Aorta (tissue), 5 donors: ENCODE measurements at places on chromosomes 7 and 10.

DNA sequence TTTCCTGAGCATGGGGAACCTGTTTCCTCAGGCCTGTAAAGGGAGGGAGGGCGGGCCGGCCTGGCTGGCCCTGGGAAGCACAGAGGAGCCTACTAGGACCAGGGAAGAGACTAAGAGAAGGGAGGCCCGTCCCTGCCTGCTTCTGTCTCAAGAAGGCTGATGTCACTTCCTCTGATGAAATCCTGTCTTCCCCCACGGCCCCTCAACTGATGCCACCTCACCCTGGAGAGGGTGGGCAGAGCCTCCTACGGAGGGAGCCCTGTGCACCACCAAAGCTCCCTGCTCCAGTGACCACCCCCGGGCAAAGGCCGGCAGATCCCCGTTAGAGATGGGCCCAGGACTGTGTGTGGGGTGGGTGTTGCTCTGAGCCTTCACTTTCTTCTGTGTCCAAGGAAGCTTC is 1.0 kb upstream of the PILRA start:
- no peaks in the 10 kb centered on the region for H3K4me1 ChIP-seq
- no peaks in the 10 kb centered on the region for H3K36me3 ChIP-seq

- peaks cover 14% of the 10 kb centered on the region for H3K36me3 ChIP-seq
- no peak for DNase-seq
- no peak overlapping the region for H3K27ac ChIP-seq
- no peaks in the 10 kb centered on the region for H3K4me1 ChIP-seq
- no peak overlapping the region for H3K4me3 ChIP-seq
- no peaks in the 10 kb centered on the region for H3K27me3 ChIP-seq
Measured at GRCh38 chr10:75020168-75020567, 91.3 kb upstream of the SAMD8 start.

- no peak overlapping the region for H3K4me3 ChIP-seq
- no peaks in the 10 kb centered on the region for H3K27me3 ChIP-seq
- no peak overlapping the region for H3K27ac ChIP-seq
- no peaks in the 10 kb centered on the region for H3K4me1 ChIP-seq
Measured at GRCh38 chr10:14184841-14185315, 145.8 kb downstream of the FRMD4A start.

- H3K4me3 ChIP-seq: no peak overlapping the region
- no peak overlapping the region for H3K27ac ChIP-seq
- no peaks in the 10 kb centered on the region for H3K27me3 ChIP-seq
- DNase-seq: no peak
- H3K36me3 ChIP-seq: no peaks in the 10 kb centered on the region
Measured at GRCh38 chr7:80932536-80932935, 13.7 kb upstream of the SEMA3C start.

- no peaks in the 10 kb centered on the region for H3K36me3 ChIP-seq
- no peaks in the 10 kb centered on the region for H3K27me3 ChIP-seq
- no peak overlapping the region for H3K27ac ChIP-seq
- DNase-seq: no peak
Measured at GRCh38 chr7:81155654-81156373, 237.0 kb upstream of the SEMA3C start.

GRCh38 chr10:86068231-86069054 is 298.2 kb downstream of the GRID1 start:
- no peak for DNase-seq
- no peaks in the 10 kb centered on the region for H3K27me3 ChIP-seq
- no peaks in the 10 kb centered on the region for H3K4me1 ChIP-seq
- no peaks in the 10 kb centered on the region for H3K36me3 ChIP-seq

- peaks cover 3% of the 10 kb centered on the region for H3K36me3 ChIP-seq
- no peaks in the 10 kb centered on the region for H3K4me1 ChIP-seq
- H3K27ac ChIP-seq: no peak overlapping the region
- no peaks in the 10 kb centered on the region for H3K27me3 ChIP-seq
- H3K4me3 ChIP-seq: no peak overlapping the region
Measured at GRCh38 chr10:86497621-86498020, 24.0 kb downstream of the WAPL start.

GRCh38 chr7:43379210-43379609 is 203.7 kb upstream of the STK17A start:
- no peaks in the 10 kb centered on the region for H3K4me1 ChIP-seq
- no peak for DNase-seq
- no peaks in the 10 kb centered on the region for H3K36me3 ChIP-seq
- no peak overlapping the region for H3K4me3 ChIP-seq
- no peak overlapping the region for H3K27ac ChIP-seq

DNA sequence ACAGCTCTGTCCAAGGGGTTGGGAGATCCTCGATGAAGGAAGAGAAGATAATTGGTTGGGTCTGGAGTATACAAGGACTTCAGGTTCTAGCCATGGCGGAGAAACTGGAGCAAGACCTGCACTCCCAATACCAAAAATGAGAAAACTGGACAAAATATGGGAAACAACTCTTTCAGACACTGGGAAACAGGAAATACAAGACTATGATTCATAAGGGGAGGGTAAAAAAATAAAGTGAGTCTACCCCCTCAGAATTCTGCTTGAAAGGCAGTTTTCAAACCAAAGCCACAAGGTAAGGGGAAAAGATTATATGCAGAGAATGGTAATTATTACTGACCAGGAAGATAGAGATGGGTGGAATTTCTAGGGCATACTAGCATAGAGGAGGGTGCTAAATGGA is 10.2 kb upstream of the SEC61G start:
- H3K4me1 ChIP-seq: no peaks in the 10 kb centered on the region
- H3K27me3 ChIP-seq: no peaks in the 10 kb centered on the region
- DNase-seq: no peak
- H3K27ac ChIP-seq: no peak overlapping the region

DNA sequence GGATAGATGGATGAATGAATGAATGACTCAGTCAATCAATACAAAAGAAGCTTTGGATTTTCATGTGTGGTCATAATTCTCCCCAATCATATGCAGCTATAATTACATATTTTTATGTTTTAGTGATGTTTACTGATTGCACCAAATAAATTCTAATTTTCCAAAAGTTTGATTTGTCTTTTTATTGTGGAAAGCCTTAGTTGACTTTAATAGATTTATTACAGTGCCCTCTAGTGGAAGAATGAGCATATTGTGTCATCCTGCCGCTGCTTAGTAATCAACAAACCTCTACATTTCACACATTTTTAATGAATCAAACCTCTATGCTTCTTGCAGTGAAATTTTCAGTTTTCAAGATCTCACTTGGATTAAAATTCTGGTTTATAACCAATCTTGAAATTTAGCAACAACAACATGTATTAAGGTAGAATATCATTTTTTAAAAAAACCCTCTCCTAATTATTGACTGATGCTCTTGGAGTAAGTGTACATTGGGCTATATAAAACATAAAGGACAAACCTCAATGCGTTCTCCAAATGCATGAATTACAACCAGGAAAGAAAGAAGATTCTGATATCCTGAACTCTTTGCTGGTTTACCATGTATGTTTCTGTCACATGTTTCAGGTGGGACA is 55.6 kb upstream of the PNLIP start:
- H3K36me3 ChIP-seq: no peaks in the 10 kb centered on the region
- H3K27ac ChIP-seq: no peak overlapping the region
- no peaks in the 10 kb centered on the region for H3K27me3 ChIP-seq
- DNase-seq: no peak
- no peak overlapping the region for H3K4me3 ChIP-seq
- H3K4me1 ChIP-seq: no peaks in the 10 kb centered on the region

DNA sequence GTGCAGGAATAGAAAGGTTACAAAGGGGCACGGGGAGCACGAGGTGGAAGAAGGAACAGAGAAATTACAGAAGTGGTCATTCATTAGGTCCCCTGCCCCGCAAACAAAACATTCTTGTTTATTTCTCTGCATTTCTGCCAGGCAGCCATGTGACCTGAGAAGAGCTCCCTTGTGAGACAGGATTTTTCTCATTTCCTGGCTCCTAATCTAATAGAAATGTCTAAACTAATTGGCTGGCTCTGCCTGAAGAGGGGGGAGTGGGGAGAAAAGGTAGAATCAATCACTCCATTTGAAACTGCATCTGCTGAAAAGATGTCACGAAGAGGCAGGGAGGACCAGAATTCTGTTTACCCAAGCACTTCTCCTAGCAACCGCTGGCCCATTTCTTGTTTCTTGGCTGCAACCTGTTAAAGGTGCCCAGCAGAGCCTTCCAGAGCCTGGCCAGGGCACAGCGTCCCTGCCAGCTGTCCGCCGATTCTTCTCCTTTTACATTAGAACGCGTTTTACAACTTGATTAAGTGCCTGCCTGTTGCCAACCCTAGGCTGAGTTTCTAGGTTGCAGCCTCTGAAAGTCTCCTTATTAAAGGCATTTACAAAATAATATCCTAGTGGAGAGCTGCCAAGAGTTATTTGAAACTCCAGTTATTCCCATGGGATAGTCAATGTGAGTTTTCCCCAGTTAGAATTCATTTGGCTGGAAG is 1227.6 kb downstream of the TYW1 start:
- no peaks in the 10 kb centered on the region for H3K4me1 ChIP-seq
- no peak overlapping the region for H3K27ac ChIP-seq
- no peak for DNase-seq
- H3K36me3 ChIP-seq: no peaks in the 10 kb centered on the region

DNA sequence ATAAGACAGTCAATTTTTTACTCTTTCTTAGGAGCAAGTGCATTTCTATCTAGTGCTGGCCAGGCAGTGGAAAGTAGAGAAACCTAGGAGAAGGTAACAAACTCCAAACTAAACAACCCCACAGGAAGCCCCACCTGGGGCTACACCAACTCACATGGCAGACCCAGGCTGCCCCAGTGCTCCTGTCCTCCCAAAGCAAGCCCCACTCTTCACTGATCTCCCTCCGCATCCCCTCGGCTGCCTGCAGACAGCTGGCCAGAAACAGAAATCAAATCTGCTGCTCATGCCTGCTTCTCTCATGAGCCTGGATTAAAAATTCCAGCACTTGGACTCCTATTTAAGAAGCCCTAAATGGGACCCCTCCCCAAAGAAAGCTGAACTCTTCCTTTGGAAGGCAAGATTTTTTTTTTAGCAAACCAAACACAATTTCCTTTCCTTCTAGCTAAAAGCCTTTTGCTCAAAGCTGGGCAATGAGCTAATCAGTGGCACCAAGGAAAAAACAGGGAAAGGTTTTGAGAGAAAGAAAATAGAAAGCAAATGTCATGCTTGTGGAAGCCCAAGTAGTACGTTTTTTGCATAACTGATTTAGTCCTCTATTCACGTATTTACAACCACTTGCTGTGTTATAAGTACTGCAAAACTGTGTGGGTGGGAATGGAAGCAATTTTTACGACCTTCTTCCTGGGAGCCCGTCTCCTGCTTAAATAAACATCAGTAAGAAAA is 10.8 kb downstream of the PDE1C start:
- H3K27me3 ChIP-seq: no peaks in the 10 kb centered on the region
- no peak for DNase-seq
- H3K4me1 ChIP-seq: peaks cover 2% of the 10 kb centered on the region
- no peak overlapping the region for H3K4me3 ChIP-seq
- H3K36me3 ChIP-seq: no peaks in the 10 kb centered on the region

- H3K4me3 ChIP-seq: no peak overlapping the region
- H3K4me1 ChIP-seq: no peaks in the 10 kb centered on the region
- no peak overlapping the region for H3K27ac ChIP-seq
- no peak for DNase-seq
- H3K36me3 ChIP-seq: no peaks in the 10 kb centered on the region
- no peaks in the 10 kb centered on the region for H3K27me3 ChIP-seq
Measured at GRCh38 chr10:29277296-29277695, 11.6 kb upstream of the LYZL1 start.
